ENCODE measurements at places on chromosomes 6 and 20.

- DNase-seq: peak; percentile 18
Observed at GRCh38 chr6:52876056-52876787, 33.3 kb downstream of the GSTA3 start.

GRCh38 chr6:109922851-109923250 lies 55.3 kb upstream of the GPR6 start:
- no peak for DNase-seq

DNA sequence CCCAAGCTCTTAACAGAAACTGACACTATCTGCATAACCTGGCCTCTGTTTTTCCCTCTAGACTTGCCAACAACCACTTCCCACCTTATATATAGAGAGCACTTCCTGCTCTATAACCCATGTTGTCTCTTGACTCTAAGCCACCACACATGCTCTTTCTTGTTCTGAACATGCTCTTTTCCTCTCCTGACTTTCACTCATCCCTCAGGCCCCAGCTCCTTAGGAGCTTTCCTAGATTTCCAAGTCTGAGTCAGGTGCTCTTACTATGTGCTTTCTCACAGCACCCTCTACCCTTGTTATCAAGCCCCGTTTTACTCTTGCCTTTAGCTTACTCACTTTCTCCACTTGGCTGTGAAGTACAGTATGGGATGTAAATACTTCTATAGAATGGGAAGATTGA lies 143.9 kb upstream of the EYA4 start:
- no peak for DNase-seq

DNA sequence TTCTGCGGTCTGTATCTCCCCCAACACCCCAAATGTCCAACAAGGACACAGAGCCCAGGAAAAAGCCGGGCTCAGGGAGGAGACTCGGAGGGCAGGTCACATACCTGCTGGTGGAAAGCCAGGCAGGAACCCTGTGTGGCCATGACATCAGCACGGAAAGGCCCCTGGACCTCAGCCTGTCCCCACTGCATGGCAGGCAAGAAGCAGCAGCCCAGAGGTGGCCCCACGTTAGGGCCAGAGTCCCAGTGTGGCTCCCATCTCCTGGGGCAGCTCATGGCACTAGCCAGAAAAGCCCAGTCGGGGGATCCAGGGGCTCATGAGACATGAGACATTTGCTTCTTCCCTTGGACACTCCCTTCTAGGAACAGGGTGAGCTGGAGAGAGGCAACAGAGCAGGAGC lies 258.7 kb downstream of the DLL1 start:
- DNase-seq: no peak

DNA sequence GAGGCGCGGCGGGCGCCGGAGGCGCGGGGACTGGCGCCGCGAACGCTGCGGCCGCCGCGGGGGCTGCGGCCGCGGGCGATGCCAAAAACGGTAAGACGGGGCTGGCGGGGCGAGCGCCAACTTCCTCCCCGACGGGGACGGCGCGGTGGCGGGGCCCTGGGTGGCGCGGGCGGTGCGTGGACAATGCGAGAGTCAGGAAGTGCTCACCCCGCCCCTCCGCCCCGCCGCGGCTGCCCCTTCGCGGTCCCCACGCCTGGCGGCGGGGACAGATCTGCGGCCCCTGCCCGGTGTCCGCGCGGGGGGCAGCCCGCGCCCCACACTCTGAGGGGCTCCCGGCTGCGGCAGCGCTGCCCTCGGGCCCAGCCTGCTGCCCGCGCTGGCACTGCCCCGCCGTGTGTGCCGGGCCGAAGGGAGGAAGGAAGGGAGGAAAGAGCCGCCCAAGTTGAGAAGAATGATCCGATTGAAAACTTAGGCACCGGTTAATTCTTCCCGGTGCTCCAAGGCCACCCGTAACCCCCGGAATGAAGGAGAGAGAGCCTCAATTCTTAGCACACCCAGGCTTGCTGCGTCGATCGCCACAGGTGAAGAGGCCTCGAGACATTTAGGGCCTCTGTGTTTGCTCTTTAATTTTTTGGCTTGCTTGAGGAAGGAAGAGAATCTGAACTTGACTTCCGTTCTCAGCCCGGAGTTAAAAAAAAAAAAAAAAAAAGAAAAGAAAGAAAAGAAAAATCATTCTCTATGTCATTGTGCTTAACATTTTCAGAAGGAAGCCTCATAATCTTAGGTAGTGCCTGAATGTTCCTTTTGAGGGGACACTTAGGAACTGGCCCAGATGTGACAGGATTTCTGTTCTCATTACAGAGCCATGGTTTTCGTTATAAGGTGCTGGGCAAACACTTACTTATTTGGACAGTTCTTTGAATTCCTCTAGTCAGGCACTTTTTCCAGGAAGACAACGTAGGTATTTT lies 982 bp downstream of the HECA start:
- DNase-seq: peak; percentile 55

- DNase-seq: peak; percentile 93
Observed at GRCh38 chr6:43891072-43891870, 121.3 kb downstream of the VEGFA start.

DNA sequence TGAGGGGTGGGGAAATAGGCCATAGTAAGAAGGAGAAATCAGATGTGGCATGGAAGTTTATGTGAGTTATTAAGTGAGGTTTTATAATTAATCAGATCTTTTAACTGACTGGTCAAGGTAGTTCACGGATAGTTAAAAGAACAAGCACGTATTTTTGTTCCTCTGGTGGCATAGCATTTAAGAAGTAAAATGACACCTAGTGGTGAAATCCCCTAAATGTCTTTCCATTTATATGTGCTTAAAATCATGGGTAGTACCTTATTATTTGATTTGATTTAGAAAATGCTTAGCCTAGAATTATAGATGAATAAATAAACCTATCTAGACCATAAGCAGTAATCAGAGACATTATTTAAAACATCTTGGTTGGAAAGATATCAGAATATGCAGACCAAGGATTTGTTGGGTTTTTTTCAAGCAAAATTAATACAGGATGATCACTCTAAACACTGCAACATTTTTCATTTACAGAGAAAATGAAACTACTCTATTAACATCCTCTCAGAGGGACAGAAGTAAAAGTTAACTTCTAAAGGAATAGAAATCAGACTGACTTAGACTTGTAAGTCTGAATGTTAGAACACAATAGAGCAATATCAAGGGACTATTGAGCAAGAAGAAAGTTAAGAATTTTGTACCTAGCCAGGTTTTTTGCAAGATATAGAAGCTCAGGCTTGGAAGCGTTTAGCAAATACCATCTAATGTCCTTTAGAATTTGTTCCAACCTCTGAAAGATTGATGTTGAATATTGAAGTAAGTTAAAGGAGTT lies 81.1 kb downstream of the STXBP5 start:
- peak; percentile 53 for DNase-seq

- no peak for DNase-seq
Observed at GRCh38 chr6:14284969-14285590, 167.5 kb downstream of the CD83 start.

DNA sequence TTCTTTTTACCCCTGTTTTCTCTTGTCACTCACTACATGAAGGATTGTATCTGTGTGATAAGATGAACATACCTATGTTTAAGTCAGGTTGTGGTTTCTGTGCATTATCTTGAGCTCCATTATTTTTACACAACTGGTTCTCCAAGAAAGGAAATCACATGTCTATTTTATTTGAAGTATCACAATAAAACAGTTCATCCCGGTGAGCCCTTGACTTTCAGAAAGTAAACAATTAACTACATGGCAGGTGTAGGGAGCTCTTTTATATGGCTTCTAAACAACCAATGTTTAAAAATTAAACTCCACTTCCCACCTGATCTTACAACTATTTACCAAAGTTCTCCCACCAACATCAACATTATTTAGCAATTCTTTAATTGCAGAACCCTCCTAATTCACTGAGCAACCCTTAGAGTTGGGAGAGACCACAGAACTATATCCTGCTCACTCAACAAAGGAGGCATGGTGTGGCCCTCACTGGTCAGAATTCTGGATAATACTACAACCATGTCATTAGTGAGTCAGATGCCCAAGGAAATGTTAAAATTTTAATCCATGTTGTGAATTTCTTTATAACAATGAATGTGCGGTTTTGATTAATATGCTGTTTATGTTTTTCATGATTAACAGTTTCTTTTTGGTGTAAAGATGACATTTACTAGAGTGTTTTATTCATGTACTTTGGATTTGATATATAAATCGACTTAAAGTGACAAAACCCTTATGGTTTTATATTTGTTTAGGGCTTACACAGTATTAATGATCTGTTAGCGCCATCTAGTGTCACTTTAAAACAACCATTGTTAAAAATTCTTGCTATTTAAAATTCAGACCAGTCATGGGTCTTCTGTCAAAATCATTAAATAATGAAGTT lies 50.0 kb upstream of the SCGN start:
- DNase-seq: peak; percentile 56

DNA sequence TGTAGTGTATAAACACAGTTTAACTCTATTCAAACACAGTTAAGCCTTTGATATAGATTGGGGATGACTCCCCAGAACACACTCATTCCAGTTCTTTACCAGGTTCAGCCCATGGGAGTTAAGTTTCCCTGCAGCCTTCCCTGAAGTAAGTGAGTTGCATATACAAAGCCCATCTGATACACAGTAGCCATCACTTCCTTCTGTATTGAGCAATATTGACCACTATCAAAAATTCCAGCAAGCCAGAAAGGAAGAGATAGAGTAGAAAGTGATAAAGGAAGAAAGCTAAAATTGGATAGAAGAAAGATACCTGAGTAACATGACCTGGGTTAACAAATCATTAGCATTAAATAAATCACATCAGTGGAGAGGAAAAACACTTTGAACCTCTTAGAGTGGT lies 34.6 kb downstream of the DEFB114 start:
- DNase-seq: no peak

DNA sequence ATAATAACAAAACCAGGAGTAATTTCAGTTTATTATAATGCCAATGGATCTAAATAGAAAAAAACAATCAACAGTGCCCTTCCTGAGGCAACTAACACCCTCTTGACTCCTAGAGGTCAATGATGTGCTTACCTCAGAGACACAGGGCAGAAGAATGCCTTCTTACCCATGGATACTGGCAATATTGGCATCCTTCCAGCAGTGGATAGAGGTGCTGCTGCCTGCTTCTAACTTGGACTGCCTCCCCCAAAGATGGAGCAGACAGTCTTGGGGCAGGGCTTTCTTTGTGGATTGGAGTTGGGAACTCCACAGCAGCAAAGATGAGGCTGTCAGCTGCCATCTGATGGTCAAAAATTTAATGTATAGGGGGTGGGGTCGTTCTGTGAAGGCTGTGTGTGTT lies 78.7 kb downstream of the AK9 start:
- DNase-seq: no peak

DNA sequence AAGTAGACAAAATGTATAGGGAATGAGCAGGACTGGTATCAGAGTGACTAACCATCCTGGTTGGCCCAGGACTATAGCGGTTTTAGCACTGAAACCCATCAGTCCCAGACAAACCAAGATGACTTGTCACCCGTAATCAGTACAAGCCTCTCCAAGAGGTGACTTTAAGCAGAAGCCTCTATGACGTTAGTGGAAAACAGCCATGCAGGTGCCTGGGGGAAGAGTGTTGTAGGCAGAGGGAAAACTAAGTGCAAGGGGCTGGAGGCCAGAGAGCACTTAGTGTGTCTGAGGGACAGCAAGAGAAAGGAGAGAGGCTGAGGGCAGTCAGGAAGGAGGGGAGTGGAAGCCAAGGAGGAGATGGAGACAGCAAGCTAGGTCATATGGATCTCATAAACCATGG lies 2.1 kb downstream of the SGK2 start:
- no peak for DNase-seq

GRCh38 chr6:79783670-79784394 lies 152.7 kb downstream of the SH3BGRL2 start:
- DNase-seq: no peak

- DNase-seq: no peak
Observed at GRCh38 chr20:62638055-62638570, 4.2 kb upstream of the SLCO4A1 start.

DNA sequence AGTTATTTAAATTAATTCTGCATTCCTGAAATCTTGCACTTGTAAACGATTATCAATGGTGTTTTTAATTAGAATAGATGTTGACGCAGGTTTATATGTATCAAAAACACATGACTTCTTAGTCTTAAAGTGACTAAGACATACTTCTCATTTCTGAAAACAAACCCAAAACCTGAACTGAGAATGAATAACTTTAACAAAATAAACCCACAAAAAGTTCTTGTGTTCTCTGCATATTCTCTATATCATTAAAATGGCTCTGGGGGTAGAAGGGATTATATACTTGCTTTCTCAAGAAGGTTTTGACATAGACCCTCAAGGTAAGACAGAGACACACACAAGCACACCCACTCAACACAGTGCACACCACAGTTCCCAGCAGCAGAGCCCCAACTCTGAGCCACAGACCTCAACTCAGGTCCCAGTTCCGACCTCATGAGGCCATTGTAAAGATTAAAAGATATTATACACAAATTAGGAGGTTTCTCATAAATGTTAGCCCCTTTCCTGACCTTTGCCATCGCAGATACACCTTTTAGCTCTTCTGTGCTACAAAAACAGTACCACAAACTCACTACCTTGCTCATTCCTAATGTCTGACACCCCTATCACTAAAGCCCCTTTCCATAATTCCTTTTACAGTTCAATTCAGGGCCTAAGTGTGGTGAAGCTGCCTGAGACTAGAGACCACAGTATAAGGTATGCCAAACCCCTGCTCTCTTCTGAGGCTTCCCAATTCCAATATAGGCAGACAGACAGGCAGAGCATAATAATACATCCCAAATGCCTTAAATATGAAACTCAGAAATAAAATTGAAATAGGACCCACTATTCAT lies 267.8 kb downstream of the PTPRK start:
- no peak for DNase-seq

GRCh38 chr6:160044687-160045086 lies 75.8 kb downstream of the IGF2R start:
- DNase-seq: no peak

DNA sequence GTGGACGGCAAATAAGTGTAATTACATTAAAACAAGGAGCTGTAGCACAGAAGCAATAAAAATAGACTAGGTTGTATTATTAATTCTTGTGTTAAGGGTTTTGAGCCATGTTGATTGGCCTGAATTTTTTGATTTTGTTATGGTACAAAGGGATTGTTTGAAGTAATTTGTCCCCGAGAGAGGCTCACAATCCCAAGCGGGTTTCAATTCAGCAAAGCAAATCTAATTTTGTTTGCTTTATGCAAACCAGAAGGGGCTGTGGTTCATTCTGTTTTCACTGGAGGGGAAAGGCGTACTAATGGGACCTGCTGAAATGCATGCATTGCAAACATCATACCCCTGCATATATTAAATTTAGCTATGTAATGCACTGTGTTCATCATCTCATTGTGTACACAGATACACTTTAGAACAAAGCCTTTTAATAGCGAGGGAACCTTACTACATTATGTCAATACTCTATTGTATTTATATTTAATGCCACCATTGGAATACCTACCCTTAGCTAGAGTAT lies 379.5 kb upstream of the POU3F2 start:
- DNase-seq: no peak

GRCh38 chr6:5443491-5443890 lies 182.2 kb downstream of the FARS2 start:
- no peak for DNase-seq

- no peak for DNase-seq
Observed at GRCh38 chr6:138465007-138465645, 34.2 kb downstream of the NHSL1 start.

GRCh38 chr6:101102702-101103101 lies 221.6 kb upstream of the ASCC3 start:
- no peak for DNase-seq

- no peak for DNase-seq
Observed at GRCh38 chr20:35062478-35062877, 30.1 kb downstream of the TRPC4AP start.

Data from NCI-H146 (cell line).